Left kidney (tissue), 8 donors: ENCODE measurements at places on chromosomes 1 and 21. TPM values are rescaled to one million over a fixed set of nuclear protein-coding genes. Genes with fewer than 3 reads are reported as not detected.

Gene ADAMTS5
- 23.3 TPM for polyA plus RNA-seq

Gene DAP3
- polyA plus RNA-seq, result 153 TPM

Gene SPOCD1
- polyA plus RNA-seq, result 0.45 TPM

Gene LCE3D
- polyA plus RNA-seq, result not detected

Gene AGMAT
- 35.3 TPM for polyA plus RNA-seq

Gene F11R
- polyA plus RNA-seq, result 97.2 TPM

Gene A3GALT2
- not detected for polyA plus RNA-seq

Gene PITHD1
- polyA plus RNA-seq, result 68.4 TPM

Gene CGN
- 55.6 TPM for polyA plus RNA-seq

Gene OPRD1
- polyA plus RNA-seq, result 0.52 TPM

Gene RCOR3
- polyA plus RNA-seq, result 115 TPM

Gene CD1D
- polyA plus RNA-seq, result 6.5 TPM

Gene HRNR
- 1.0 TPM for polyA plus RNA-seq

Gene TDRD5
- polyA plus RNA-seq, result 5.1 TPM

Gene CAPN8
- polyA plus RNA-seq, result 2.3 TPM

Gene ARTN
- polyA plus RNA-seq, result 1.2 TPM

Gene INAVA
- polyA plus RNA-seq, result 33.8 TPM

Gene OR14K1
- not detected for polyA plus RNA-seq

Gene GPR25
- not detected for polyA plus RNA-seq

DNA sequence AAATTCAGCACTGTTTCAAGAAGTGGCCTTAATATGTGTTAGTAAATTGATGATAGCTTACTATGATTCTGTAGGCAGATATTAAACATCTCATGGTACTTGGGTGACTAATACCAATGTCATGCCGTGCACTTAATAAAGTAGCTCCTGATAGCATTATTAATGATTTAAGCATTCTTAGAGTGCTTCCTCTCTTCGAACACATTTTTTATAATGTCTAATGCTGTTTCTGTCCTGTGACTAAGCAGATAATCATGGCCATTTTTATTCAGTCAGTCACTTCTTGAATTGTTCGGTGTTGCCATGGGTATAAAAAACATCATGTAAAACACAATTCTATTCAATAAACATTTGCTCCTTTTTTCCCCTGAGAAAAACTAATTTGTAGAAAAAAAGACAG, 804.6 kb upstream of the ADGRL4 start:
- no peak for DNase-seq

DNA sequence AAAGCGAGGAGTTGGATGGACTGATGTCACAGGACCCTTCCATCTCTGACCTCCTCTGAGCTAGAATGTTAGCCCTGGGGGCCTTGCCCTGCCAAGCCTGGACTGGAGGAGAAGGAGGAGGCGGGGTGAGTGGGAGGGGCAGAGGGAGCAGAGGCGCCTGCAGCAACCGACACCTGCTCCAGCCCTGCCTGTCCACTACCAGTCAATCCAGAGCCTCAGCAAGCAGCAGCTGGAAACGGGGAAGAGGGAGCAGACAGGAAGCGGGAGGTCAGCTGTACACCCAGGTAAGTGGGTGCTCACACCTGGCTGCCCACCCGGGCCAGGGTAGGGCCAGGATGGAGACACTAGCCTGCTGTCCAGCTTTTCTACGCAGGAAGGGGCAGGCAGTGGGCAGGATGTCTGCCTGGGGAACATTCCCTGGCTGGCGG, at the start of gene IGFN1:
Gene IGFN1 (plus strand): TSS at position 201 of the 428 bp plus-strand sequence. CDS start 2,470 bp downstream, outside the sequence.
- no peak for DNase-seq

DNA sequence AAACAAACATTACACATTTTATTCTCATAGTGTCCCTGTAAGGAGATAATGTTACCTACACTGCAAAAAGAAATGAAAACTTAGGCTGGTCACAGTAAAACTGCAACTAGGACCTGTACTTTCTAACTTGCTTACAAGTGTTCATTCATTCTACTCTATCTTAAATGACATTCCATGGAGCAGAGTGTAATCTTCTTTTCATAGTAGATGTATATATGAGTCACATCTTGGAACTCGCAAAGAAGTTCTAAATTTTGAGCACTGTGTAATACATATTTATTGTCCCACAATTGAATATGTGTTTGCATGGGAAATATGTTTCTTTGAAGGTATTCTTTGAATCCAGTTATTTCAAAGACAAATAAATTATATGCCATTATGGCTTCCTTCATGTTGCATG, 1258.5 kb upstream of the ADGRL2 start:
- no peak for DNase-seq

GRCh38 chr1:231990388-231990787, 363.8 kb downstream of the DISC1 start:
- DNase-seq, result no peak

DNA sequence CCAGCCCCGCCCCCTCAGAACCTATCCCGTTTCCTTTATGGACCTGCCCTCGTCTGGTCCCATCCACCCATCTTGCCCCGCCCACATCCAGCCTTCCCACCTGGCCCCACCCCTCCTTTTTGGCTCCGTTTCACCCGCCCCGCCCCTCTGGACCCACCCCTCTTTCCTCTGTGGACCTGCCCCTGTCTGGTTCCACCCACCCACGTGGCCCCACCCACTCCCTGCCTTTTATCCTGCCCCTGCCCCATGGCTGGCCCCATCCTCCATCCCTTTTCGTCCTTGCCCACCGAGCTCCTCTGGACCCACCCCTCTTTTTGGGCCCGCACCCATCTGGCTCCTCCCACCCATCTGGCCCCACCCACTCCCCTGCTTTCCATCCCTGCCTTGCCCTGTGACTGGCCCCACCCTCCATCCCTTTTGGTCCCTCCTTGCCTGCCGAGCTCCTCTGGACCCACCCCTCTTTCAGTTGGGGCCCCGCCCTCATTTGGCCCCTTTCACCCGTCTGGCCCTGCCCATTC, 177.3 kb downstream of the CAMTA1 start:
- no peak for DNase-seq

GRCh38 chr21:46554431-46555224, 50.3 kb downstream of the S100B start:
- no peak for DNase-seq

GRCh38 chr1:50425376-50426107, 2.3 kb upstream of the DMRTA2 start:
- DNase-seq, result no peak

DNA sequence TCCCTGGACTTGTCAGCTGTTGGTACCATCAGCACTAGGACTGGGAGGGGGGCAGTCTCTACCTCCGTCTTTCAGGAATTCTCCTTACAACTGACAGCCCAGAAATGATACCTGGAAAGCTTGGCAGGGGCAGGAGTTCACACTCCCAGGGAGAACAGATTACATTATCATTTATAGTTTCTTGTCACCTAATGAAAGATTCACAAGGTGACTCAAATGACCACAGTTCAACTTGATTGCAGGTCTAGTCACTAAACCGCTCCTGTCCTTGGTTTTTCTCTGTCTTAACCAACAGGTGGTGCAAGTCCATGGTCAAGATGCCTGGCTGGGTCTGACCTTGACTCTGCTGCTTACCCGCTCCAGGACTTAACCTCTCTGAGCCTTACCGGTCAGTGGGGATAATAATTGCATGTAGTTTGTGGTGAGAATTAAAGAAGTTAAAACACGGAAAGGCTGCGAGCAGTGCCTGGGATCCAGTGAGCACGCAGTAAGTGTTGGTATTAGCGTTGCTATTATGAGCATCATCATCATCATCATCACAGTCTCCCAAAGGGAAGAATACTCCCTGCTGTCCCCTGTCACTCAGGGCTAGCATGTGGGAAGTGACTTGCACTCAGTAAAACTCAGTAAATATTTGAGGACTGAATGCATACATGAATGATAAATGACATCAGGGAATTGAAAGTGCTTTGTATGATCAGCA, 125.3 kb upstream of the CD34 start:
- DNase-seq, result no peak

- DNase-seq, result no peak
Measured at GRCh38 chr1:245180496-245181157, 25.8 kb downstream of the KIF26B start.

DNA sequence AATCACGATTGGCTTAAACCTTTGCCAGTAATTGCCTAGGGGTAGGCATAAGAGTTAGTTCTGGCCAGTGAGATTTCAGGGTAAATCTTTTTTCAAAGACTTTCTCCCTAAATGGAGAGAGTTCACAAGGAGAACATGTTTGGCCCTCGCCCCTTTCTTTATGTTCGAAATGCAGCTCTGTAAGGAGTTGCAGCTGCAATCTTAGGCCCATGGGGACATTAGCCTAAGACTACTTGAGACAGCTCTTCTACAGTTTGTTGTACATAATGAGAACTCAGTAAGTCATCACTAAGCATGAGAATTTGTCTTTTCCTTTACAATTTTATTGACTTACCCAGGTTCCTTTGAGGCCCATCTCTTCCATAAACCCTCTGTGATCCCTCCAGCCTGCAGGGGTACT, 40.4 kb upstream of the GADD45A start:
- DNase-seq, result no peak

DNA sequence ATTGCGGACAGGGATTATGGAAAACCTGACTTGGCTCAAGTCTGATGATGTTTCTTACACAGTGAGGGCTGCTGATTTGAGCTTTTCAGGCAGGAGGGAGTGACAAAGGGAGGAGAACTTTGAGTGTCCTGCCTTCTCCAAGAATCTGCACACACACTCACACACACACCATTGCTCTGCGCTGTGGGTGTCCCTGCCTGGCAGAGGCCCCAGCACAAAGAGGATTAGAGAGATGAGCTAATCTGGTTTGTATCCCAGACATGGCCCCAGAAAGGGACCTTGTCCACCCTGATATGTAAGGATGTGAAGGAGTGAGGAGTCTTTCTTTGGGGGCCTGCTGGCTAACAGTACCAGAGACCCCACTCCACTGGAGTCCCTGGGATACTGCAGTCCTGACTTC, 5.9 kb upstream of the WNT2B start:
- DNase-seq, result no peak

DNA sequence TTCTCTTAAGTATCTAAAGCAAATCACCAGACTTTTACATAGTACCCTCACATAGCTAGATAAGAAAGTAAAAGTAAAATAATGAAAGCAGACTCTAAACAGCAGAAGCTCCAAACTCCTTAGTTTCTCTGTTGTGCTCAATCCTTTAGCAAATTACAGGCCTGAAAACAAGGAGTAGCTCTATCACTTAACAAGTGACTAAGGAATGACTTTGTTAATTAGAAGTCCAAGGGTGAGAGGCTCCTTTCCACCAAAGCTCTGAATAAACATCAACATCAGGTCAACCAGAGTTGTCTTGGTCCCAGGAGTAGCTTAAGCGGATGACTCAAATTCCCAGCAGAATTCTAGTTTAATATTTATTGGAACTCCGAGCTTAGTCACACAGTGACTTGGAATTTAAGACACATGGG, 5.9 kb downstream of the NRIP1 start:
- DNase-seq, result no peak

DNA sequence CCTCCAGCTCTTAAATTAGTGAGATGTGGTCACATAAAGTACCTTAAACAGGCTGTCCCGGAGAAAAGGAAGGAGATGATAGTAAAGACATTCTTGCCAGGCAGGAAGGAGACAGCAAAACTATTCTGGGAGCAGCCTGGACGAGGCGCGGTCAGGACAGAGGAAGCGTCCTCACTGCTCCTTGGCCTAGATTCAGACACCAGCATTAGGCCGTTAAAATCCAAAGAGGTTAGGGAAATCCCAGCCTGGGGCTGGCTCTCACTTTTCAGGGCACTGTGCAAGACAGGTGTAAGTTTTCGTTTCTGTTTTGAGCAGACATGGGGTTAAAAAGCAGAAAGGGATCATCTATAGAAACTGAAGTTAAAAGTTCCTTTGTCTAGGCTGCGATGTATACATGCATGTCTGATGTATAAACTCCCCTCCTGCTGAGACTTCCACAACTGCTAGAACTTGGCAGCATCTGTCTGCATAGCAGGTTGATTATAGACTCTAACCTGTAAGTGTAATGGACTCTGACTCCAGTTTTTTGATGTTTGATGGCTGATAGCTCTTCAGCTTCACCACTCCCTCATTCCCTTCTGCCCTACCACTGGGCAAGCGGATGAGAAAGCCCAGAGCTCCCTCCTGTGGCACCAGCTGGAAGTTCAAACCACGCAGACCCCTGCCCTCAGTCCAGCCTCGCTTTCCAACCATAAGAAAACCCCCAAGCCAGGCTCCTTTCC, 21.5 kb downstream of the STPG1 start:
- DNase-seq, result peak; percentile 56

DNA sequence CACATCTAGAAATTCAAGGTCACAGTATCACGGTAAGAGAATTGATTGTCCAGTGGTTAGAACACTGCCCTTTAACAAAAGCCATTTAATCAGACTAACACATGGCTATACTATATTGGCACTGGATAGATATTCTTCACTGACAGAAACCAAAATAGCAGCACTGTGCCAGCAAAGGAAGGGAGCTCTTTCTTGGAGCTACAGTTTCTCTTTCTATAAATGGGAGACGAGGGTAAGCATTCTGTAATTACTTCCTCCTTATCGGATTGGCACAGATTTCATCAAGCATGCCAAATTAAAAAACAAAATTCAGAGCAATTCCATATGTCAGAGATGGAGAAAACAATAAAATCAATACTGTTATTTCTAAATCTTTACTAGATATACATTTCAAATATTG, 115.7 kb upstream of the CACYBP start:
- no peak for DNase-seq

DNA sequence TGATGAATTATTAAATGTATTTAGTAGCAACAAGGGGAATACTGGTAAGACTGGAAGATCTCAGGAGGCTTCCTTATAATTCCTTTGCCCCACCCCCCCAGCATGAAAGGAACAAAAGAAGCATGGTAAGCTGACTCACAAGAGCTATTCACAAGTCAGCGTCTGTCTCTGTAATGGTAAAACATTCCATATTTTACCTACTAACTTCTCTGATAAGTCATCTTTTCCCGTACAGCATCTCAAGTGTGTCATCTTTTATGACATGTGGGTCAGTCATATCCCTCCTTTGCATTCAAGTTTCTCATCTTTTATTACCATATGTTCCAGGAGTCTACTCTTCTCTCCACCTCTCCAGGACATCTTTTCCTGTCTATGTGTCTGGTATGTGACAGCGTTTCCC, 241.3 kb downstream of the PLA2G4A start:
- no peak for DNase-seq

- DNase-seq, result peak; percentile 31
Measured at GRCh38 chr1:167401260-167401873, 117.0 kb downstream of the CD247 start.

GRCh38 chr1:3483801-3484444, 29.5 kb downstream of the ARHGEF16 start:
- peak; percentile 15 for DNase-seq

GRCh38 chr1:88803444-88803843, 87.9 kb downstream of the GTF2B start:
- no peak for DNase-seq

DNA sequence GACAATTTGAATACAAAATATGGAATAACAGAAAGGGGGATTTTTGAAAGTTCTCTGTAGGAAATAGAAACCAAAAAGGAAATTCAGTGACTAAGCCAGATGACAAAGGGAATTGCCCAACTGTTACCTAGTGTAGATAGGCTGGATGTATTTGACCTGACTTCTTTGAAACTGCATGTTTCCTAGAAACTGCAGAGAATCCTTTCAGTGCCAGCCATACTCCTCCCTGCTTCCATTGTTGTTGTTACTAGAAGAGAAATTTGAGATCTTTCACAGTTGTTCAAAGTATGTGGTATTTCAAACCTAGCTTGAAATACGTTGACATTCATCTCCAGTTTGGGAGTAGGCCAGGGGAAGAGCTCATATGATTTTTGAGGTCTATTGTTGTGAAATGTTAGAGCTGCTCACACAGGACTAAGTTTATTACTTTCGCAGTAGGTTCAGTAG, 1.8 kb upstream of the GBP5 start:
- no peak for DNase-seq
